Hypothalamus (tissue), 51 donors: ENCODE measurements at places on chromosomes 12 and 14.

DNA sequence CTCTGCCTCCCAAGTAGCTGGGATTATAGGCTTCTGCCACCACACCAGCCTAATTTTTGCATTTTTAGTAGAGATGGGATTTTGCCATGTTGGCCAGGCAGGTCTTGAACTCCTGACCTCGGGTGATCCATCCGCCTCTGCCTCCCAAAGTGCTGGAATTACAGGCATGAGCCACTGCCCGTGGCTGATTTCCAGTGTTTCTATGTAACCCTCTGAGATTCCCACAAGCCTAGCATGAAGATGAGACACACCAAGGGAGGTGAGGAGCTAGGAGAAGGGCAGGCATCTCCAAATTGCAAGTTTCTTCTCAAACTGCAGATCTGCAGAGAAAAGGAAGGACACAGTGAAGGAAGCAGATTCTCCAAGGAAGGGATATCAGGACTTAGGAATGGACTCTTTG lies 125.0 kb downstream of the CACNA1C start:
- no peak for DNase-seq

- DNase-seq = no peak
These were observed 3.8 kb downstream of the TINF2 start for GRCh38 chr14:24238527-24239037.

- DNase-seq = no peak
These were observed 56.4 kb downstream of the PITPNM2 start for GRCh38 chr12:123094349-123095077.

DNA sequence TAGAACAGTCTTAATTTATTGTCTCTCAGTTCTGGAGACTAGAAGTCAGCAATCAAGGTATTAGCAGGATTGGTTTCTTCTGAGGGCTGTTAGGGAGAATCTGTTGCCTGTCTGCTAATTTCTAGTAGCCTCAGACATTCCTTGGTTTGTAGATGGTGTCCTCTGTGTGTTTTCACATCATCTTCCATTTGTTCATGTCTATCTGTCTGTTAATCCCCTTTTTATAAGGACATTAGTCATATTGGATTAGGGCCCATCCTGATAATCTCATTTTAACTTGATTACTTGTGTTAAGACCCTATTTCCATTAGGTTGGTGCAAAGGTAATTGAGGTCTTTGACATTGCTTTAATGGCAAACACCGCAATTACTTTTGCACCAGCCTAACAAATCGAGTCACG lies 34.3 kb downstream of the TBC1D15 start:
- DNase-seq = no peak

- no peak for DNase-seq
These were observed 119.8 kb downstream of the DPF3 start for GRCh38 chr14:72774141-72774540.

- no peak for DNase-seq
These were observed 3.0 kb downstream of the ETV6 start for GRCh38 chr12:11652351-11653040.

DNA sequence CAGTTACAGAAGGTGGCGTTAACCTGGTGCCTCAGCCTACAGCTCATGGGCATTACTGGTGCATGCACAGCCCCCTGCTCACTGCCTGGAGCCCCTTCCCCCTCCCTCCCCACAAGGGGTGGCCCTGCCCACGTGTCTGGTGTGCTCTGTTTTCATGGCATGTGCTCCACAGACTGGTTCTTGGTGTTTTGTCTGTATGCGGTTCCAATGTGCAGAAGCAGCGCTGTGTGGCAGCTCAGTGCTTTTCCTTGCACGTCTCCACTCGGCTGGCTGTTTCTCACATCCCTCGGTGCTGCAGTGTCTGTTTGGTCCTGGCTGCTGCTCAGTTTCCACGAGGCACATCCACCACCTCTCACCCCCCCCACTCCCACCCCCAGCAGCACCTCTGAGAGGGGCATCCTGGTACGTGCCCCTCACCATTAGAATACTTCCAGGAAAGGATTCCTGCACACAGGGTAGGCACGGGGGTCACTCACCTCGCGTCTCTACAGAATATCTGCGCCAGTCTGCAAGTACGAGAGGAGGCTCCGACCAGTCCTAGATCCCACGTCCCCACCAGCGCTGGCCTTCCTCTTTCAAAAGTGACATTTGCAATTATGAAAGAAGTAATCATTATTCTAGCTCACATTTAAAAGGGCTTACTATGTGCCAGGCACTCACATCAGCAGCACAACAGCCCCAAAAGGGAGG lies 27.1 kb downstream of the DIO3 start:
- no peak for DNase-seq

- peak; percentile 66 for DNase-seq
These were observed 612 bp upstream of the FOXN3 start for GRCh38 chr14:89417465-89418225.
